ENCODE measurements at places on chromosomes 1 and 21.

- no peak for DNase-seq
Observed at GRCh38 chr1:170808216-170808885, 127.0 kb upstream of the MROH9 start.

DNA sequence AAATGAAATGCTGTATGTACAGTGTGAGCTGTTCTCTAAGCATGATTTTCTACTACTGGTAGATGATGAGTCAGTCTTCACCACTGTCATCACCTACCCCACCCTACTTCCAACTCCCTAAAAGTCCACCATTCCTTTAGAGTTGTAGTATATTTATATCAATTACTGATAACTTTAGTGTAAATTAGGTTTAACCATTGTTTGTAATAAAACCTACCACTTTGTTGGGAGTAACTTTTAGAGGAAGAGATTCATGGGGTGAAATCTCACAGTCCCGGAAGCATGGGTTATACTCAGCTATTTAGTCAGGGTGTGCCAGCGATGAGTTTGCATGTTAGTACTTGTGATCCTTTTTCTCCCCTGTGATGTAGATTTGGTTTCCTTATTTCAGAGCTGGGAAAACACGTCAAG lies 17.1 kb downstream of the MORC3 start:
- DNase-seq, result no peak

DNA sequence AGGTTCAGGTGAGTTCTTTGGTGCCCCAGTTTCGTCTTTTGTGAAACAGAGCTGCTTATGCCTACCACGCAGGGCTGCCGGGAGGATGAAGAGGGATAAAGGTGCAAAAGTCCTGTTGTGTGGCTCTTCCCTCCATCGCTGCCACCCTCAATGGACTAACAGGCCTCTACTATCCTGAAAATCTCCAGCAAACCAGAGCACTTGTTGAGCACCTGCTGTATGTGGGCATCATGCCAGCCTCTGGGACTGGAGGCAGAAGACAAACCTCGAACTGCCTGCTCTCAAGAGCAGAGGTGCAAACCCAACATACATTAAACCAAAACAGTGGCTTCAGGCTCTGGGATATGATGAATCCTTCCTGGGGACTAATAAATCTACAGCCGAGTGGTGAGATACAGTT lies 174.1 kb downstream of the ACTL8 start:
- no peak for DNase-seq

DNA sequence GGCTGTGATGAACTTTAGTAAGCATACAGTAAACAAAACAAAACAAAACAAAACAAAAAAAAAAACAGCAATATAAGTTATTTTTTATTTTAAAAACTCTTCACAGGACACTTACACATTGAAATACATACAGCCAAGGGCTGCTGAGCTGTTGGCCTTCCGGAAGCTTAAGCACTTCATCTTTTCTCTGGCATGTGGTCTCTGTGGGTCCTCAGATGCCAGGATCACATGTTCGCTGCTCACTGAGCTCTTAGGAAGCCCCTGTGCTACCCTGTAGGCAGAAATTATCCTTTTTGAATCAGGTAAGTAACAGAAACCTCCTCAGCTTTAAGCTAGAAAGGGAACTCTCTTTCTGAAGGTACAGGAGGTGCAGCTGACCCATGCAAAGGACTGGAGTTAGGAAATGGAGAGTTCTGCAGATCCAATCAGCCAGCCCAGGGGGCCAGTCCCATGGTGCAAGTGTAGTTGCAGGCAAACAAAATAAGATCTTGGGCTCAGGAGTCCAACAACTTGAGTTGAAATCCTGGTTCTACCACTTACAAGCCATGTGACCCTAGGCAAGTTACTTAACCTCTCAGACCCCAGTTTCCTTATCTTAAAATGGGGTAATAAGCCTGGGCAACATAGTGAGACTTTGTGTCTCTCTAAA lies 22.4 kb upstream of the MED18 start:
- no peak for DNase-seq

GRCh38 chr1:72567521-72567920 lies 285.2 kb upstream of the NEGR1 start:
- DNase-seq, result no peak

DNA sequence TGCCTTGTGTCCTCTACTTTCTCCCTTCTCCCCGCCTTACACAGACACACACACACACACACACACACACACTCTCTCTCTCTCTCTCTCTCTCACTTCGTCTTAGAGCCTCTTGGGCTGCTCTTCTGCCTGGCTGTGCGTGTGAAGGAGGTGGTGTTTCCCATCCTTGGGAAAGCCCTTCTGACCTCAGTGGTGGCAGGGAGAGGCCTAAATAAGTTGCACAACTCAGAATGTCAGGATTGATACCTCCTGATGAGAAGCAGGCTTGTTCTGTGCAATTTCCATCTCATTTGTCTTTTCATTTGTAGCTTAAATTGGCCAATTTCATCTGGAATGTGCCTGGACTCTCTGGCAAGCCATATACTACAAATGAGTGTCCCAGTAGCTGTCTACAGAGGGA lies 25.0 kb downstream of the LRRN2 start:
- DNase-seq, result no peak

DNA sequence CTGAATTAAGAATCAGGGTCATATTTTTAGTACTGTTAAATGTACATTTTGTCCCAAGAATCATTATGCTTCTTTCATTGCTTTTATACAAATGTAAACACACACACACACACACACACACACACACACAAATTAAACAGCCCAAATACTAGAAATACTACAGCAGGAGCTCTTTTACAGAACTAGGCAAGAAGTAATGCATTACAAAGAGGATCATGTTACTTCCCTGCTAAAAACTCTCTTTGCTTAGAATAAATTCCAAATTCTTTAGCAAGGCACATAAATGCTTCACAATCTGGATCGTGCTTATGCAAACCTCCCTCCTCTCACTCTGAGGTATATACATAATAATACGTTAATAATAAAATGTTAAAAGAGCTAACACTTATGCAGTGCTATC lies 720.4 kb upstream of the ADGRL4 start:
- DNase-seq, result no peak

DNA sequence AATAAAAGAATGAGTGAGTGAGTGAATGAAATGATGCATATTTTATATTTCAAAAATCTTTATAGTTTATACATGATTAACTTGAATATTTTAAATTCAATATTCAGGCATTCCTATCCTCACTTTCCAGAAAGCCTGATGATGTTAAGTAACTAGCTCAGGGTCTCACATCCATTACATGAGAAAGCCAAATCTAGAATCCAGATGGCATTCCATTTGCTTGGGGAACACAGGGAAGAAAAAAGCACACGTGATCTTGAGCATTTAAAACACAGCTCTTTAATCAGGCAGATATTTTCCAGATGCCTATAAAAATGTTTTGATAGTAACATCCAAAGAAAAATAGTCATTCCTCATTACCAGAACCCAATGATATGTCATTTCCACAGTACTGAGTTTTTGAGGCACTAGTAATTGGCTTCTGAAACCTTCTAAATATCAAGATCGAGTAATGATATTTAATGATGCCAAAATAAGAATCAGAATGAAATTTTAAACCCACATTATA lies 291.9 kb downstream of the DSCAM start:
- no peak for DNase-seq

DNA sequence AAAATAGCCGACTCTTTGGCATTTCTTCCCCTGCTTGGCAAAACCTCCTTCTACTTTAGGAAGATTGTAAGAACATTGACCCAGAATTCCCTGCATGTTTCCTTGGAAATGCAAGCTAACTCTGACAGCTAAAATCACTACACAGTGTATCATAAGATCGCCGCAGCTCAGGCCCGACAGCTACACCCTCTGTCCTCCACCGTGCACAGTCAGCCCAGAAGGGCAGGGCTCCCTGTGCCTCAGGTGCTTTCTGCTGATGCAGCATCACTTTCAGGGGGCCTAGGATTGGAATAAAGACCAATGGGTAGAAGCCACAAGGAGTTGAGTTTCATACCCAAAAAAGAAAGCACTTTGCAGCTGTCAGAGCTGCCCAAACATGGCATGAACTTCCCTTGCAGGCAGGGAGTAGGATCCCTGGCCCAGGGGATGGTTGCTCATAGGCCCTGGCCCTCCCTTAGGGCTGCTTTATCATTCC lies 145.3 kb downstream of the SEC16B start:
- DNase-seq, result no peak

DNA sequence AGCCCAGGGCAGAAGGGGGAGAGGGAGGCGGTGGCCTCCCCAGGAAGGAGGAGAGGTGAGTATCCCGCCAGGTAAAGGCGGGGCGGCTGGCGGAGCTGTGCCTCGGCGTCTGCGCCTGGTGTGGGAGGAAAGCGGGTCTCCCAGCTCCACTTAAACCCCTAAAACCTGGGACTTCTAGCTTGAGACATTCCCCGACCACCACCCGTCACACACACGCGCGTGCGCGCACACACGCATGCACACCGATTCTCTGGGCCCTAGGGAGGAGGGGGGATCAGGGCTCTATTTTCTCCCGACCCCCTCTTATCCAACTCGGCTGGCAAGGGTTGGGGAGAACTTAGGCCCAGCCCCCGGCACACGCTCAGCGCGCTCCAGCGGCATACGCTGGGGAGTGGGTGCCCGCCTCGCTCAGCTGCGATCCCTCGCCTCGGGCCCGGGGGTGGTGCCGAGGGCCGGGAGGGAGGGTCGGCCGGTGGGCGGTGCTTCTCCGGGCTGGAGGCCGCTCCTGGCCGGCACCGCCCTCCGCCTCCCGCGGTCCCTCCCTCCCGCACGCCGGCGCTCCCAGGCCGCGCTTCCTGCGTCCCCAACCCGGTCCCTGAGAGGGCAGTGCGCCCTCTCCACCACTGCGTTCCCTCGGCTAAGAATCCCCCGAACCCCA lies at the start of gene TMEM51:
Gene TMEM51, plus strand, starts transcription at position 564 of the 658 bp plus-strand sequence. CDS start 61,341 bp downstream, outside the sequence.
- DNase-seq, result no peak

GRCh38 chr1:23367451-23367790 lies 2.2 kb downstream of the ZNF436 start:
- no peak for DNase-seq
